ENCODE measurements at places on chromosomes 5 and 9. TPM values are rescaled to one million over a fixed set of nuclear protein-coding genes. Genes with fewer than 3 reads are reported as not detected.

DNA sequence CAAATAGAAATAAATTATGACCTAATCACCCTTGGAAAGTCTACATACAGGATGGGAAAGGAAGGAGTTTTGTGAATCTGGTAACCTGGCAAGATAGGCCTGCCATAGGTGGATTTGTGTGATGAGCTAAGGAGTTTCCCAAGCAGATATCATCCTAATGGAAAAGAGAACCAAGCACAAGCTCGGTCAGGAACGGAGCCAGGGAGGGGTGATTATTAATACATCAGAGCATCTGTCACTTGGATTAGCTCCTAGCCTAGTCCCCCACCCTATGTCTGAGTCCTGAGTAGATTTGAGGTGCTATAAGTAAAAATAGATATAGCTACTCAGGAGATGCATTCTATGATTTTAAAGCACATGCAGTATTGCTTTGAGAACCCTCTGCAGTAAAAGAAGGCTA lies 57.3 kb upstream of the SMARCA2 start:
- DNase-seq, result no peak

- no peak for DNase-seq
Measured at GRCh38 chr5:34550247-34550646, 105.9 kb upstream of the RAI14 start.

GRCh38 chr5:132464156-132464939 lies 26.2 kb downstream of the IRF1 start:
- no peak for DNase-seq

DNA sequence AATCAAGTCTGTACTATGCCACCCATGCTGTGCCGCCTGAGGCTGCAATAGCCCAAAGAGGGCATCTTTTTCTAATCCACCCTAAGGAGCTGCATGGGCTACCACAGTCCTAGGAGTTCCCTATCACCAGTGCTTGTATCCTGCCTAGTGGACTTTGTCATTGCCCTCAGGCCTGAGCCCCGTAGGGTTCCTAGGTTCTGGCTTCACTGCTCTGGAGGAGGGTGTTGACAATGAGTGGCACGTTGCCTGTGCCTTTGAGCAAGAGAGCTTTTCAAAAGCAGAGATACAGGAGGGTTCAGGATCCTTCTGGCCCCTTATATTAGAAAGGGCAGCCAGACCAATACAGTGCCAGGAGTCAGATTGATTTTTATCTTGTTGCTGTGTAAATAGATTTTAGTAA lies 93.0 kb downstream of the PRDM6 start:
- DNase-seq, result no peak

Gene SLC1A3
- total RNA-seq, result 0.13 TPM

DNA sequence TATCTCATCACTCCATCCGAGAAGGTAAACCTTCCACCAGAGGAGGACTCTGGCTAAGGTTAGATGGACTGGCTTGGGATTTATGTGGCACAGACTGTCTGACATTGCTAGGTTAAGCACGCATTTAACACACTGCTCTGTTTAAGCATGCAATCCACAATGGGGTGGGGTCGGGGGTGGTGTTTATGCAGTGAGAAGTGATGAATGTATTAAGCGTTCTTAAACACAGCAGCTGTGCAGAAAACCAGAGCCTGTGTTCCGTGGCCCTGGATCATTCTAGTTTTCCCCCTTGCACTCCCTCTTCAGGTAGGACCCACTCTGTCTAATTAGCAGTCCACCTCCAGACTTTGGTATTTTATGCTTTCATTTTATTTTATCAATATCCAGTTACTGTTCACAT lies 46.4 kb downstream of the STXBP1 start:
- no peak for DNase-seq

Gene STING1
- total RNA-seq, result 64.2 TPM
